Trophoblast cell (in vitro differentiated cells and primary cell): ENCODE measurements at places on chromosomes 7 and 10.

DNA sequence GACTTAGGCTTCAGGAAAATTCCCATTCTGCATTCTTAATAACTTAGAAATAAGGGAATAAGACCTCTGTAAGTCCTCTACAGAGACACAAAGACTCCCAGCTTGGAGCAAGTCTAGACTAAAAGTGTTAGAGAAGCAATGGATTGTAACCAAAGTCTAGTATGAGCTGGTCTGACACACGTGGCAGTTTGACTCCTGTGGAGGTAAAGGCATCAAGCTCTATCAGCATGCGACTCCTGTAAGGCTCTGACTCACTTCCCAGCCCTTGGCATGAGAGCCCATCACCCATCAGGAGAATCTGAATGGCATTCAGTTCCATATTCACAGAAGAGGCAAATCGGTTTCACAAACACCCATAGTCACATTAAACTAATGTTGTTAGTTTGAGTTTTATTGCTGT lies 4.4 kb upstream of the VSTM4 start:
- DNase-seq, result no peak

DNA sequence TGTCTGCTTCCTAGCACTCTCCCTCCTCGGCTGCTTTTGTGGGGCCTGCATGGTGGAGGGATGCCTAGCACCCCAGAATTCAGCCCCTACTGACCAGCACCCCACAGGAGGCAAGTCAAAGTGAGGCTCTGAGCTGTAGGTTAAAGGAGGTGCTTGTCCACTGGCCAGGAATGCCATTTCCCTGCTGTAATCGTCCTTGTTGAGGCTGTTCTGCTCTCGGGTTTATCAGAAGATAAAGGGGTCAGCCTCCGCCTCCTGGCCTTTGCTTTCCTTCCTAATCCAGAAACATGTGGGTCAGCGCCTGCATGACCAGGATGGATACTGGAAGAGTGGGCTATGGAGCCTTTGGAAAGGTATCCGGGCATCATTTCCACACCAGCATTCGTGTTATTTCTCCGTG lies 98.9 kb downstream of the MKI67 start:
- no peak for DNase-seq

DNA sequence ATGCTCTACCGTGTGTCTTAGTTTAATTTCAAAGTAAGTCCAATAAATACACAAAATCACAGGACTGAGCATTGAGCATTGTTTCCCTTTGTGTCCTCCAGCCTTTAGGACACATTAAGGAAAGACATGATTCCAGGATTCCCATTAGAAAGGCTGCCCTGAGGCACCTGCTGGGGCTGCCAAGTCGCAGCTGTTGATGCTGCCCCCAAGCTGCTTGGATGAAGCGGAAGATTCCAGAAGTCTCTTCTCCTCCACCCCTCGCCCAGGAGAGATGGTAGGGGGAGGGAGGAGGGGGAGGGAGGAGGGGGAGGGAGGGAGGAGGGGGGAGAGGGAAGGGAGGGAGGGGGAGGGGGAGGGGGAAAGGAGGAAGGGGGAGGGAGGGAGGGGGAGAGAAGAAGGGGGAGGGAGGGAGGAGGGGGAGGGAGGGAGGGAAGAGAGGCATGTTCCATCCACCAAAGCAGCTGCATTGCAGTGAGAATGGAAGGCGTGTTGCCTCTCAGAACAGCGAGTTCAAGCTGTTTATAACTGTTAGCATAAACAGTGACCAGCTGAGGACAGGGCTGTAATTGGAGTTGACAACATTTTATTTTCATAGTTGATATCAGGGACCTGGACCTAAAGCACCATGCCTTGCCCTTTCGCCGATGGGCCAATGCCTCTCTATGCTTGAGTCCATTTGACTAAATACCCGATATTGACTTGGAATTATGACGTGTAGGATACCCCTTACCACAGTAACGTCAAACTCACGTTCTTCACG lies 67.3 kb downstream of the DIP2C start:
- no peak for DNase-seq

DNA sequence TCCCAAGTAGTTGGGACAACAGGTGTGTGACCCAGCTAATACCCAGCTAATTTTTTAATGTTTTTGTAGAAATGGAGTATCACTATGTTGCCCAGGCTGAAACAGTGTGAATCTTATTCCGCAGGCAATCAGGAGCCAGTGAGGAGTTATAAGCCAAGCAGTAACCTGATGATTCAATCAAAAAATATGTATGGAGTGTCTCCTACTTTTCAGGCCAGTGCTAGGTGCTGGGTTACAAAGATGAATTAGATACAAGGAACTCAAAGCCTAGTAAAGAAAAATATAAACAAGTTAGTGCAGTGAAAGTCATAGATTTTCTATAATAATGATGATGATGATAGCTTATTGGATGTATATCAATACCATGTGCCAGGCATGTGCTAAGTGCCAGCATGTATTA lies 13.2 kb upstream of the IFRD1 start:
- no peak for DNase-seq

DNA sequence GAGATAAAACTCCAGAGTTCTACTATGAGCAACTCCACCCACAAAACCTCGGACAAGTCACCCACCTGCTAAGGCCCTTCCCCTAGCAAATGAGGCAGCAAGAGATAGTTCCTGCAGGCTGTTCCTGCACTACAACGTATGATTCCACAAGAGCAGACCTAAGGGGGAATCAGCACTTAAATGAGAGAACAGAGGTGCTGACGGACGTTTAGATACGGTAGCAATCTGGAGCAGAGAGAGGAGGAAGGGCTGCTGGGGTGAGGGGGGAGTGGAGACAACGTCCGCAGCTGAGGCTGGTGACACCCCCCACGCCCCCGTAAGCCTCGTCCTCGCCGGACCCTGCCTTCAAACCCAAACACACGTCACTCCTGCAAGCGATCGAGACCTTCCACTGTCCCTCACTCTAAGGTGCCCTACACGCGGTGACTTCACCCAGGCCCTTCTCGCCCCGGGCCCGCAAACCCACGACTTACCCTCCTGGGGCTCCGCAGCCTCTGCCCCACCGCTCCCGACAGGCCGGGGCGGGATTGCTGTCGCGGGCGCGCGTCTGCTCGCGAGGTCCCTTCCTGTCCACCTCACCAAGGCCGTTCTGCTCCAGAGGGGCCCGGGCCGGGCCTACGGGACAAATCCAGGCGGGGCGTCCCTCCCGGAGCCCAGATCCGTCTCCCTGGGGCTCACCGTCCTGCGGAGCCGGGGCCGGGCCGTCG lies 635 bp downstream of the ZNF12 start:
- peak; percentile 41 for DNase-seq

GRCh38 chr10:133465950-133466474 lies 12.3 kb downstream of the SCART1 start:
- no peak for DNase-seq

DNA sequence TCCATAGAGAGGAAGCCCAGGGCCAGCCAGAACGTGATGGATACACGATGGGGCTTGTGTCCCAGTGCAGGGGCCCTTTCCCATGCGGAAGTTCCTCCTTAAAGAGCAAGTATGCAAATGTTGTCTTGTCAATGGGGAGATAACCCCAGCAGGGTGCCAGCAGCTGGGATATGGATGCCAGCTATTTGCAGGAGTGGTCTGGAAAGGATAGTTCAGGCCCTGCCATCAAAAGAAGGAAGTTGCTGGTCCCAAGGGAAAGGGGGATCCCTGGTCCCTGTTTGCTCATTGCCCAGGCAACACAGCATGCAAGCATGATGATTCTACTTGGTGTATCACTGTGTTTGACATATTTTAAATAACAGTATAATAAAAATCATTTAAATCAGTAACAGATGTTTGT lies 73.1 kb upstream of the HECW1 start:
- no peak for DNase-seq

GRCh38 chr7:16295558-16295957 lies 125.8 kb downstream of the CRPPA start:
- DNase-seq, result no peak

- peak; percentile 76 for DNase-seq
These were observed 41.5 kb upstream of the NMT2 start for GRCh38 chr10:15209827-15210509.

DNA sequence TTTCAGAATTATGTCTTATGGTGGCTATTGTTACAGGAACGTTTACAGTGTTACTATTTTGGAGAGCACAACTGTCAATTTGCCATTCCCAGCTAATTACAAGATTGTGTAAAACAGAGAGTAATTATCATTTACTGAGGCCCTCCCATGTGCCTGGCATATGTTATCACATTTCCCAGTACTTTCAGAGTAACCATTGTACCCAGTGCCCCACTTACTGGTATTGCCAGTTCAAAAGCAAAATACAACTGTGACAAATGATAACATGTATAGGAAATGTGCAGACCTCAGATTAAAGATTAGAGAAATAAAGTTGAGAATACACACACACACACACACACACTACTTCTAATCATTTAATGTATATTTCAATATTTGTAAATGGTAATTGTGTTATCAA lies 572.5 kb downstream of the POM121L12 start:
- no peak for DNase-seq

- DNase-seq, result no peak
These were observed 86.4 kb downstream of the SNX10 start for GRCh38 chr7:26378016-26378415.

- peak; percentile 86 for DNase-seq
These were observed 90.5 kb upstream of the FAM3C start for GRCh38 chr7:121486590-121486989.

GRCh38 chr7:50220273-50220672 lies 84.2 kb upstream of the IKZF1 start:
- no peak for DNase-seq

- DNase-seq, result peak; percentile 79
These were observed 33.6 kb downstream of the ST7 start for GRCh38 chr7:116986611-116987565.

DNA sequence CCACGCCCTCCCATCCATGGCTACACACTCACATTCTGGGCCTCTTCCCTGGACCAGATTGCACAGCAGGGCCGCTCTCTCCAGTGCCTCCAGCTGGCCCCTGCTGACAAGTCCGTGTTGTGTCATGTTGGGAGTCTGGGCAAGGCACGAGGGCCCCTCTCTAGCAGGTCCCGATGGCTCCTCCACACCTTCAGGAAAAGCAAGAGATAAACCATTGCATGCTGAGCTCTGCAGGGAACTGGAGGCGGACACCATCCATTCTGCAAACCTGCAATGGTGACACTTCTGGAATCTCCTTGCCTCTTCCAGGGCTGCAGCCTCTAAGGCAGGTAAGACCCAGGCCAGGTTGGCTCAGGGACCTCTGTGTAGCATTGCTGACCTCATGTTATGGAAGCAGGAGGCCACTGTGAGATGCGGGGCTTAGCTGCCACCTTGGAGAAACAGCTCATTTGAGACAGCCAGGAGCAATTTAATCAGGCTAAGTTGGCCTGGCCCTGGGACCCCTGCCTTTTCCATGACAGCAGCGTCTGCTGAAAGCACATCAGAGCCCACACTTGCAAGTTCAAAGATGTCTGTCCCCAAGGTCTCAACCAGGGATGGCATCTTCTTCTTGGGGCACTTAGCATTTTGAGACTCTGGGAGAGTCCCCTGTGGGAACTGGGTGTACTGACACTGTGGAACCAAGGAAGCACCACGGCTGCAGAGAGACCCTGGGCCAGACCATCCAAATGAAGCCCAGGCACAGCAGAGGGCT lies 34.2 kb upstream of the LEP start:
- no peak for DNase-seq

GRCh38 chr7:28411876-28412662 lies at the start of gene CREB5:
Gene CREB5, plus strand, starts transcription at chr7:28412518. Its CDS starts 397 bp downstream, at chr7:28412915.
- no peak for DNase-seq

DNA sequence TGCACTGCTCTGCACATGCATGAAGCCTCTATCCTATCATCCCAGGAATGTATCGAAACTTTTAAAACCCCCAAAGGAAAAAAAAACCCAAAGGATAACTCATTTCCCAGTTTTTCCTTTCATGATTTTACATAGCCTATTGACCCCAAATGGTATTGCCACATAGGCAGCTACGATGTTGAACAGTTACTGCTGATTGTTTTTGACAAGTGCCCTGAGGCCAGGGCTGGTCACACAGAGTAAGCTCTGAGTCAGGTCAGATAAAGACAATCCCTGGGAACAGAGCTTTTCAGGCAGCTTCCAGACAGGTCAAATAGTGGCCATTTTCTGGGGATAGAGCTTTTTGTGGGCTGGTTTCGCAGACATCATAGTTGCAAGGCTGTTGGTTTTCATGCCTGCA lies 52.1 kb downstream of the MYL10 start:
- DNase-seq, result peak; percentile 57

- no peak for DNase-seq
These were observed 30.9 kb upstream of the MAT1A start for GRCh38 chr10:80320377-80320776.

GRCh38 chr10:12665501-12665900 lies 316.2 kb downstream of the CAMK1D start:
- no peak for DNase-seq

DNA sequence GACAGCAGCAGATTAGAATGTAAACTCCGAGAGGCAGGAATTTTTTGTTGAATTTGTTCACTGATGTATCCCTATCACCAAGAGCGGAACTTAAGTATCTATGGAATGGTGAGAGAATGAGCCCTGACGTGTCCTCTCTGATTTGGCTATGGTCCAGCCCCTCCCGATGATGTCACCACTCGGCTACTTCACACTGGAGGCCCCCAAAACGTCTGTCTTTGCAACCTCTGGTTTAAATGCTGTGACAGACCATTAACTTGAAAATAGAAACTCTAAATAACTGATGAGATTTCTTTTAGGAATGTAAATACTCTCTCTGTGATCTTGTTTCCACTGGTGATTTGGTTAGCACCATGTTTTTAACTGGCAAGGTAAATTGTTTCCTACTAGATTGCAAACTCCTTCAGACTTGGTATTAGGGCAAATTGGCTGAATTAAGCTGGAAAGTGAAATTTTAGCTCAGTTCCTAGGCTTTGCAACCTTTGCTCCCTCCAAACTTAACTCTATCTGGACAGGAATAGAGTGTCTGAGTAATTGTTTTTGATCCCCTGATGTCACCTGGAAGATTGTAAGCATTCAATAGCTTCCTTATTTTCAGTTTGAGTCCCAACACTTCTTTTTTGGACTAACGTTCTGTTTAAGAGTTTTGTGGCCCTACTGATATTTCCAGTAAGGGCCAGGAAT lies 19.1 kb downstream of the SLC16A12 start:
- DNase-seq, result peak; percentile 22

DNA sequence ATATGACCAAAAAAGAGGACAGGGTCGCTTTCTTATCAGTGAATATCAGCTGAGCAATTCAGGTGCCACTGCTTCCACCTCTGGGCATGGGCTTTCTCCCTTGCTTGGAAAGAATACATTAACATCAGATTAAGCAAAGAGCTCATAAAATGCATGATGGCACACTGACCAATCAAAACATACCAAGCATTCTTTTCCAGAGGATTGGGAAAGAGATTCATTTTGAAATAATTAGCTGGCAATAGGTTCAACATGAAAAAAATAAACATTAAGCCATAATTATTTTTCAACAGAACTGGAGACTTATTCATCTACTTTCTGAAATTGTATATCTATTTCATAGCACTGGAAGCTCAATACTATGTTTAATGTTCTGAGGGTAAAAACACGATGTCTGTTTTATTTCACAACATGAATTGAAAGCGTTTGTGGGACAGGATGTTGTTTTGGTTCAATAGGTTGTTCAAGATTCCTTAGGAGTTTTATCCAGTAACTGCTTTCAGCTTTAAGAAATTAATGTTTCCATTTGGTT lies 53.2 kb downstream of the TFAM start:
- peak; percentile 64 for DNase-seq
